Stimulated activated CD4-positive, alpha-beta T cell treated with anti-CD3 and anti-CD28 coated beads, Interleukin-2, amount 100 ng/mL, for 4 hours (primary cell): ENCODE measurements at places on chromosomes 2 and 18.

- DNase-seq: no peak
Measured at GRCh38 chr18:26809346-26809745, 56.2 kb downstream of the AQP4 start.

GRCh38 chr2:46009772-46010171, 287.4 kb upstream of the EPAS1 start:
- DNase-seq: no peak

DNA sequence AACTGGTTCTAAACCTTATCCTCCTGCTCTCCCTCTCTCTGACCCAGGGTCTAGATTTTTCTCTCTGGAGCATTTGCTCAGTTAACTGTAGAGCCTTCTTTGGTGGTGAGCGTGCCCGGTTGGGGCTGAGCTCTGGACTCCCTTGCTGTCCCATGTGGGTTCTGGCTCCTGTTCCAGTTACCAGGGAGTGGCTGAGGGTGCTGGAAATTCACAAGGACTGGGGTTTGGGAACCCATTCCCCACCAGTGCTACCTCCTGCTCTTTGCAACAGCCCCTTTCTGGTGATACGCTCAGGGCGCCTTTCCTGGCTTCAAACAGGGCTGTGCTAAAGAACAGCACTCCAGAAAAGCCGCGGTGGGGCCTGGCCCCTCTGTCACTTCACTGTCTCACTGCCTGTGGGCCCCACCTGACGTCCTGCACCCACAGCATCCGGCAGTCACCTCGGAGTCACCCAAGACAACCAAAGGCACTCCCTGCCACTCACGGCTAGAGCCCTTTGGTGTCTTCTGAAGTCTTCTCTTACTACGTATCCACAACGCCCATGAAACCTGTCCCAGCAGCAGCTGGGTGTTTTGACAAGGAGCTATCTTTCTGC, 41.3 kb downstream of the CAPN13 start:
- DNase-seq: no peak

DNA sequence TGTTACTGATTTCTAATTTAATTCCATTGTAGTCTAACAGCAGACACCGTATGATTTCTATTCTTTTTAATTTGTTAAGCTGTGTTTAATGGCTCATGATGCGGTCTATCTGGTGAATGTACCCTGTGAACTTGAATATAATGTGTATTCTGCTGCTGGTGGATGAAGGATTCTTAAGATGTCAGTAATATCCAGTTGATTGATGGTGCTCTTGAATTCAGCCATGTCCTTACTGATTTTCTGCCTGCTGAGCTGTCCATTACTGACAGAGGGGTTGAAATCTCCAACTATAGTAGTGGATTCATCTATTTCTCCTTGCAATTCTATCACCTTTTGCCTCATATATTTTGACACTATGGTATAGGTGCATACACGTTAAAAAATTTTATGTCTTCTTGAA, 373.3 kb upstream of the RAB12 start:
- no peak for DNase-seq

GRCh38 chr2:238635647-238636051, 208.9 kb downstream of the ASB1 start:
- no peak for DNase-seq

DNA sequence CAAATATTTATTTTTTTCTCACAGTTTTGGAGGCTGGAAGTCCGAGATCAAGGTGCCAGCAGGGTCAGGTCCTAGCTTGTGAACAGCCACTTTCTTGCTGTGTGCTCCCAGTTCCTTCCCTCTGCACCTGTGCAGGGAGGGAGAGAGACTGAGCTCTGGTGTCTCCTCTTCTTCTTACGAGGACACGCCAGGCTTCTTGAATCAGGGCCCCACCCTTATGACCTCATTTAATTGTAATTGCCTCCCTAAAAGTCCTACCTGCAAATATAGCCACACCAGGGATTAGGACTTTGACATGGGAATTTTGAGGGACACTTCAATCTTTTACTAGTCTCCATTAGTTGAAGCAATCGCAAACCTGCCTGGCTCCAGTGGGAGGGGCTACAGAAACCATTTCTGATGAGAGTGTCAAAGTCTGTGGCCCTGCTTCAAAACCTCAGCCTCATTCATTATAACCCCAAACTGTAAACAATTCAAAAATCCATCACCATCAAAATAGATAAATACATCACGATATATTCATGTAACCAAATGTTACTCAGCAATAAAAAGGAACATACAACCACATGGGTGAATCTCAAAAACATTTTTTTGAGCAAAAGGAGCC, 18.2 kb upstream of the SEH1L start:
- DNase-seq: no peak

DNA sequence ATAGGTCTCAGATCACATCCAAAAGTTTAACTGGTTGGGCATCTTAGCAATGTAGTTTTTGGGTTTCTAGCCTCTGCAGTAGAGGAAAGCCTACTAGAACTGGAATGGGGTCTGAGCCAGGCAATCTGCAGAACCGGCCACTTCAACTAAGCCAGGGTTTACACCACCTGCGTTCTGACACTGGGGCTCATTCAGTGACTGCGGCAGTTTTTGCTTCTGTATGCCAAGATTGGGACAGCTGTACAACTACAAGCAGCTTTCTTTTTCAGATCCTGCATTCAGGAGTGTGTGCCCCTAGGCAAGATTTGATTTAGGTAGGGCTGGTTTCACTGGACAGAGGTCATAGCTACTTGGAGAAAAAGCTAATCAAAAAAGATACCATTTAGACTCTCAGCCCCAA, 43.7 kb upstream of the IGFBP5 start:
- DNase-seq: no peak

- no peak for DNase-seq
Measured at GRCh38 chr2:215441560-215442400, 5.9 kb upstream of the FN1 start.

DNA sequence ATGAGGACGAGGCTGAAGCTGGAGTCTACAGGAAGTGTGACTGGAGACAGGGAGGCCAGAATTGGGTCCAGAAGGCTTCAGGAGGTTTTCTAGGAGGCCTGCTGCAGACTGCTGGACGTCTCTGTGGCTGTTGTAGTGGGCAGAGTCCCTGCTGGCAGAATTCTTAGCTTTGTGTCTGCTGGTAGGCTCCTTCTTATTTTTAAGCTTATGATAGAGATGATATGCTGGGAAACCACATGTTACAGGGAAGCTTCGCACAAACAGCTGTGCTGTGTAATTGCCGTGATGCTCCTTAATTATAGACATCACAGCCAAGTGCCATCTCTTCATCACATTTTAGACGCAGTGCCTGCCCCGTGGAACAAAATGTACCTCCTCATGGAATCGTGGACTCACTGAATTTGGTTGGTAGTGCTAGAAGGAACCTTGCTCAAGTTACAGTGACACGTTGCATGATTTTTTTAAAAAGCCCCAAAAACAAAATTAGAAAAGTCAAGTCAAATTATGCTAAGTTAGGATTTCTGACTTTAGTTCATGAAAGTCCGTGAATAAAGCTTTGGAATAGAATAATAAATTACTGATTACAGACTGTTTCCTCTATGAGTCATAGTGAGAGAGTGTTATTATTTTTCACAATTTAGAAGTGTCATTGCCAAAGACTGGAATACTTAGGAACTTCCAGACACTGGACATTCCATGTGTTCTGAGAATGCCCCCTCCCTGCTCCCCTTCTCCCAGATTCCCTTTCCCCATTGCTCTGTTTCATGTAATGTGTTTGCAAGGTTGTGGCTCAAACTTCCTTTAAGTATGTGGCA, 144.1 kb downstream of the FHOD3 start:
- DNase-seq: no peak

DNA sequence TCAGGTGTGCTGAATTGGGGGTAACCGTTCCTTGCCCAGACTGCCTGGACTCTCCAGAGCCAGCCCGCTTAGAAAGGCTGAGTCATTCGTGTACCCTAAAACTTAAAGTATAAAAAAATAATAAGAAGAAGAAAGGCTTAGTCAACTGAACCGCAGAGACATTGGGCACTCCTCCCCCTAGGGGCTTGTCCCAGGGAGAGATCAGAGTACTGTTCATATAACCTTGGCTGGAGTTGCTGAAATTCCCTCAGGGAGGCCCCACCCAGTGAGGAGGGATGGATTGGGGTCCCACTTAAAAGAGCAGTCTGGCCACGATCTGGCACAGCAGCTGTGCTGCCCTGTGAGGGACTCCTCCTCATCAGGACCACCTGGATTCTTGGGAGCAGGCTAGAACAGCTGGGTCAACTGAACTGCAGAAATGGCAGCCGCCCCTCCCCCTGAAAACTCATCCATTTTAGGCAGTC, 37.2 kb downstream of the ANKRD12 start:
- DNase-seq: no peak

DNA sequence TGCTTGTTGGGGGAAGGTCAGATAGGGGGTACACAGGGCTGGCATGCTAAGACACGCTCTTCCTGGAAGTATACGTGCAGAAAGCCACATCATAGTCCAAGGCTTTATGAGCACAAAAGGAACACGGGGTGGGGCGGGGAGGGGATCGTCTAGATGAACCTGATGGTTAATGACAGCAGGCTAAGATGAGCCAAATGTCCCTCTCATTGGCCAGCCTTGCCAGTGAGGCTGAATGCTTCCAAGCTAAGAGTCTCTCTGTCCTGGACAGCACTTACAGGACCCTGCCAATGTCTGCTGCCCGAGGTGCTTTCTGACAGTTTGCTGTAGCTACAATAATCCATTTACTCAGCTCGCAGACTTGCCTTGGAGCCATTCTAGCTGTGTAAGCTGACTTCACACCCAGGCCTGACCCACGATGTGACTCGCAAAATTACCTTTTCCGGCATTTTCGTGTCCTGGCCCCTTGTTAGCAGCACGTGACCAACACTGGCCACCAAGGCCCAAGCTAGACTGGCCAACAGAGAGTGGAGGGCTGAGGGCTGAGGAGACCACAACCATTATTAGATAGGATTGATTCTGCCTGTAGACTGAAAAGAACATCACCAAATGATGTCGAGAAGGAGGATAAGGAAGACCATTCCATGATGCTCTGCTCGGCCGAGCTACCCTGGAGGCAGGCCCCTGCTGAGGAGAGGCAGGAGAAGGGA, 84.2 kb downstream of the MALT1 start:
- DNase-seq: no peak

- DNase-seq: no peak
Measured at GRCh38 chr18:34591920-34592444, 118.1 kb upstream of the DTNA start.

- DNase-seq: no peak
Measured at GRCh38 chr18:1891641-1892040, 679.7 kb downstream of the METTL4 start.

- DNase-seq: no peak
Measured at GRCh38 chr18:62372156-62372555, 47.0 kb downstream of the TNFRSF11A start.

DNA sequence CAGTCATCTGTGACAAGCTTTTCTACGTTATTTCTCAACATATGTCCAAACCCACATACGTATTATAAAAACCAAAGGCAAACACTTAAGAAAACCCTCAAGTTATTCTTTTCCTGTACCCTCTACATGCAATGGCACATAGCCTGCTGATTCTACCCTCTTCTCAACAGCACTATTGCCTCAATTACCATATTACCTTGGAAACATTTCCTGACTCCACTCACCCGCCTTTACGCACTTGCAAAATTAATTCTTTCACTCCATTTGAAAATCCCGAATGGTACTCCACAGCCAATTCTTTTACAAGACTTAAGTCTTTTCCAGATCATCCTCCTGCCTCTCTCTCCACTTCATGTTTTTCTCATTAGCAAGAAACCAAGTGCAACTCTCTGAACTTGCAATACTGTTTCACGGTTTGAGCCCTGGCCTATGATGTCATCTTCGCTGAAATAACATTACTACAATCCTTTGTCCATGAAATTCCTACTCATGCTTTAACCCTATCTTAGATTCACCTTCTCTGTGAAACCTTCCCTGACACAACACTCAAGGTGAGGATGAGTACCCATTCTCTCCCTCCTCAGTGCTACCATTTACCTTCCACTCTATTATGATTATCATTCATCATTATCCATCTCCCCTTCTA, 29.0 kb downstream of the SESTD1 start:
- no peak for DNase-seq

DNA sequence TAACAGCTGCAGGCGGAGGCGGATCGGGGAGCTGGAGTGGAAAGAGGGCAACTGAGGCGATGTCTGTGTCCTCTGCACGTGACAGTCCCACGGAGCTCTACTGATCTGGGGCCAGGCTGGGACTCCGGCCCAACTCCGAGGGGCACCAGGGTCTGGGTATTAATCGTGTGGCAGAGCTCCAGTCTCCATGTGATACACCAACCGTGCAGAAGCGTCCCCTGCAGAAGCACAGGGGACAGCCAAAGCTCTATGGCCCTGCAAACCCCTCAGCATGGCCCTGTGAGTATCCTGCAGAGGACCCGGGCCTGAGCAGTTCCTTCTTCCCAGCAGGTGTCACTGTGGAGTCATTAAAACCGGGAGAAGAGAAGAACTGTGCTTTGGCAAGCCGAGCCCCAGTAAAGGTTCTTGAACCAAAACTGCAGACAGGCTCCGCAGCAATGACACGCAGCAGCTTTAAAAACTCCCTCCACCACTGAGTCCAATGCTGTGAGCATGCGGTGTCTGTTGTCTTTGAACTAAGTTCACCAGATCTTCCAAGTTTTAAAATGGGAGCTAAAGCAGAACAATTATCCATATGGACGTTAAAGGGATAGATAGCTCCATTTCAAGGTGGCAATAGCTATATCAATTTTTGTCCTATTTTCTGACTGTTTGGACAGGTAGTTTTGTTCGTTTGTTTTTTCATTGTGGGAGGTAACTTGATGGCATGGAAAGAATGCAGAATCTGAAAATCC, 79.4 kb downstream of the TMEM182 start:
- DNase-seq: no peak

GRCh38 chr2:219433666-219434467, 776 bp upstream of the SPEG start:
- no peak for DNase-seq
